ENCODE measurements at places on chromosomes 7 and 10. TPM values are rescaled to one million over a fixed set of nuclear protein-coding genes. Genes with fewer than 3 reads are reported as not detected.

DNA sequence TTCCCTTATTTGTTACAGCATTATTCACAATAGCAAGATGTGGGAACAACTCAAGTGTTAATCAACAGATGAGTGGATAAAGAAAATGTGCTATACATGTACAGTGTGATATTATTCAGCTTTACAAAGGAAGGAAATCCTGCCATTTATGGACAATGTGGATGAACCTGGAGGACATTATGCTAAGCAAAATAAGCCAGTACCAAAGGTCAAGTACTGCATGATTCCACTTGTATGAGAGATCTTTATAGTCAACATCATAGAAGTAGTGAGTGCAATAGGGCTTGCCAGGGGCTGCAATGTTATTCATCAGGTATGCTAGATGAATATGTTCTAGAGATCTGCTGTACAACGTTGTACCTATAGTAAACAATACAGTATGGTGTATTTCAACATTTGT, 138.5 kb upstream of the AGR3 start:
- no peaks in the 10 kb centered on the region for H3K4me1 ChIP-seq
- no peaks in the 10 kb centered on the region for H3K27me3 ChIP-seq
- H3K4me3 ChIP-seq, result no peak overlapping the region
- no peak for DNase-seq

- H3K4me1 ChIP-seq, result peaks cover 69% of the 10 kb centered on the region
- no peaks in the 10 kb centered on the region for H3K27me3 ChIP-seq
- peak overlapping the region; percentile 68 for H3K27ac ChIP-seq
- H3K36me3 ChIP-seq, result no peaks in the 10 kb centered on the region
- no peak for DNase-seq
These were observed 15.4 kb downstream of the CTBP2 start for GRCh38 chr10:125144693-125145623.

GRCh38 chr7:101933688-101934121, 116.3 kb downstream of the CUX1 start:
- H3K36me3 ChIP-seq, result no peaks in the 10 kb centered on the region
- DNase-seq, result no peak
- no peaks in the 10 kb centered on the region for H3K27me3 ChIP-seq
- H3K4me1 ChIP-seq, result peaks cover 54% of the 10 kb centered on the region
- peak overlapping the region; percentile 82 for H3K27ac ChIP-seq
- no peak overlapping the region for H3K4me3 ChIP-seq

- no peak overlapping the region for H3K27ac ChIP-seq
- no peak for DNase-seq
- no peaks in the 10 kb centered on the region for H3K4me1 ChIP-seq
- H3K27me3 ChIP-seq, result no peaks in the 10 kb centered on the region
These were observed 448.5 kb upstream of the ANKRD30A start for GRCh38 chr10:36676756-36677430.

DNA sequence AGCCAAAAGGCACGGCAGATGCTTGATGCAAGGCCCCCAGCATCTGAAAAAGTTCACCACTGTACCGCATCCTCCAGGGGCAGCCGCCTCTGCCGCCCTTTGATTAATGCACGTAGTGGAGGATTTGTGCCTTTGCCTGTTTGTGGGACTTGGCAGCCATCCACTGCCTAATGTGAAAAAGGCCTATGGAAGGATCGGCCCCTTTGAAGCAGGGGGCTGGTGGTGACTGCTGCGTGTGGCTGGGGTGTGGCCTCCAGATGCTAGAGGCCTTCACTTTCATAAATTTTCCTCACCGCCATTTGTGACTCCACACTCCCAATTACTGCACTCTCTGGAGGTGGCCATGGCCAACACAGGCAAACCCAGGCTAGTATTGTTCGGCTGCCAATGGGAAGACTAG, 226.0 kb downstream of the BMPER start:
- no peak overlapping the region for H3K27ac ChIP-seq
- H3K36me3 ChIP-seq, result no peaks in the 10 kb centered on the region
- H3K4me1 ChIP-seq, result no peaks in the 10 kb centered on the region
- no peak overlapping the region for H3K4me3 ChIP-seq

- H3K4me1 ChIP-seq, result no peaks in the 10 kb centered on the region
- H3K27ac ChIP-seq, result no peak overlapping the region
- H3K4me3 ChIP-seq, result peak overlapping the region; percentile 14
- H3K27me3 ChIP-seq, result no peaks in the 10 kb centered on the region
- peak; percentile 27 for DNase-seq
These were observed 11.8 kb upstream of the TIAL1 start for GRCh38 chr10:119608316-119609155.

DNA sequence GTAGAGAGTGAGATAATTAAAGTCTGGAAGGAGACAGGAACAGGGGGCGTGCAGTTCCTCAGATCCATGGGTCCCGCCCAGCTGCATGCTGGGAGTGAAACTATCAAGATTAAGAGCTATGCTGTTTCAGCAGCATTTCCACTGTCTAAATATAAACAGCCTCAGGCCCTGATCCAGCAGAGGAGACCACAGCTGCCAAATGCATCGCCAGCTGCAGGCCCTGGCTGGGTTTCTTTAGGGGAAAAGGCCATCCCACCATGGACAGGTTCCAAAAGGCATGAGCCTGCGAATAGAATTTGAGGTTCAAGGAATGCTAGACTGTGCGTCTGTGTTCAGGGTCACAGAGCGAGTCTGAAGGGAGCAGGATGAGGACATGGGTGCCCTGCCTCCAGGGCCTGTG, 411.4 kb downstream of the PAXIP1 start:
- no peaks in the 10 kb centered on the region for H3K36me3 ChIP-seq
- no peak overlapping the region for H3K4me3 ChIP-seq
- H3K4me1 ChIP-seq, result no peaks in the 10 kb centered on the region
- H3K27ac ChIP-seq, result no peak overlapping the region

DNA sequence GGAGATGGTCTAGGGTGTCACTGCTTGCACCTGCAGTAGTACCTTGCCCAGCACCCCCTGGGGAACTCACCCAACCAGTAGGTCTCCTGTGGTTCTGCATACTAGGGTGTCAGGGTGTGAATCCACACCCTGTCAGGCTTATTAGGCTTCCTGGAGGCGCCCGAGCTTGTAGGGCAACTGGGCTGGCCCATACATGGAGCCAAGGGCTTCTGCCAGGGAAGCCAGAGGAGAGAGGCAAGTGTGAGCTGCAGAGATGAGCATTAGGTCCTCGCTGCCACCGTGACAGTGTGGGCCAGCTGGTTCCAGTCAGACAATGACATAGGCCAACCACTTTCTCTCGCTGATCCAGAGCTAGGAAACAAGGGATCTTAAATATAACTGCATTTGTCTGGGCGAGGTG, 11.2 kb downstream of the MXI1 start:
- no peak for DNase-seq
- H3K27ac ChIP-seq, result peak overlapping the region; percentile 9
- H3K36me3 ChIP-seq, result no peaks in the 10 kb centered on the region
- no peaks in the 10 kb centered on the region for H3K27me3 ChIP-seq
- no peak overlapping the region for H3K4me3 ChIP-seq

DNA sequence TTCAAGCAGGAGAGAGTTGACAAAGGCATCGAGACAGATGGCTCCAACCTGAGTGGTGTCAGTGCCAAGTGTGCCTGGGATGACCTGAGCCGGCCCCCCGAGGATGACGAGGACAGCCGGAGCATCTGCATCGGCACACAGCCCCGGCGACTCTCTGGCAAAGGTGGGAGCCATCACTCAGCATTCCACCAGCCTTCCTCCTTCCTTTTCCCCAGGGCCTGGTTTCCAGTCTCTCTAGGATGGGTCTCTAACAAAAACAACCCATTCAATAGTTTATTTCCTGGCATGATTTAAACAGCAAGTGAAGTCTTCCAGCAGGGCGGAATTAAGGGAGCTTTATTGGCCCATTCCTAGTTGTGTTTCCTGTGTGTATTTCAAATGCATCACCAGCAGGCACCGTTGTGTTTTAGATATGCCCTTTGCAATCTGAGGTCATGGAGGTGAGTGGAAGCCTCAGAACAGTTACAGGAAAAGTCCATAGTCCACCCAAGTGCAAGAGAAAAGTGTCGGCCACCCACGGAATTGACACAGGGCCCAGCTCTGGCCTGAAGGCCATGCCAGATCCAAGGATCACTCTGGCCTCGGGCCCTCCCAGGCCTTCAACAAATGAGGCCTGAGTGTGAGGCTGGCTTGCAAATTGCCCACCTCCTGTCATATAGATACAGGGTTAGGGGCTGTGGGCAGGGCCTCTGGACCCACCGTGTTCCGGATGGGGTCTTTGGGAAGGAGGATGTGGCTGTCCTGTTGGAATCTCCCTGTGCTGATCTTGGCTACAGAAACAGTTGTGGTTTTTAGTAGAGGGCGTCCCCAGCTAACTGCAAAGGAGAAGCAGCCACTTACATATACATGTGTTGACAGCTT, 46.9 kb upstream of the TRIM8 start:
- no peaks in the 10 kb centered on the region for H3K27me3 ChIP-seq
- H3K27ac ChIP-seq, result peak overlapping the region; percentile 83
- peaks cover 13% of the 10 kb centered on the region for H3K36me3 ChIP-seq
- no peak overlapping the region for H3K4me3 ChIP-seq

- no peaks in the 10 kb centered on the region for H3K27me3 ChIP-seq
- H3K27ac ChIP-seq, result no peak overlapping the region
- no peak overlapping the region for H3K4me3 ChIP-seq
- H3K36me3 ChIP-seq, result no peaks in the 10 kb centered on the region
- DNase-seq, result peak; percentile 57
These were observed 15.4 kb downstream of the CFAP46 start for GRCh38 chr10:132926777-132927650.

- H3K4me3 ChIP-seq, result no peak overlapping the region
- no peak overlapping the region for H3K27ac ChIP-seq
- peaks cover 50% of the 10 kb centered on the region for H3K4me1 ChIP-seq
- peak; percentile 60 for DNase-seq
These were observed 47.1 kb downstream of the MTURN start for GRCh38 chr7:30181736-30182522.

GRCh38 chr7:156460858-156461627, 179.5 kb upstream of the RNF32 start:
- H3K27ac ChIP-seq, result no peak overlapping the region
- H3K36me3 ChIP-seq, result no peaks in the 10 kb centered on the region
- H3K4me3 ChIP-seq, result no peak overlapping the region
- DNase-seq, result no peak
- H3K4me1 ChIP-seq, result no peaks in the 10 kb centered on the region
- H3K27me3 ChIP-seq, result no peaks in the 10 kb centered on the region

- peaks cover 4% of the 10 kb centered on the region for H3K27me3 ChIP-seq
- H3K4me1 ChIP-seq, result no peaks in the 10 kb centered on the region
- peak; percentile 67 for DNase-seq
- no peak overlapping the region for H3K27ac ChIP-seq
- no peak overlapping the region for H3K4me3 ChIP-seq
These were observed 46.2 kb downstream of the AOC1 start for GRCh38 chr7:150898475-150899011.

DNA sequence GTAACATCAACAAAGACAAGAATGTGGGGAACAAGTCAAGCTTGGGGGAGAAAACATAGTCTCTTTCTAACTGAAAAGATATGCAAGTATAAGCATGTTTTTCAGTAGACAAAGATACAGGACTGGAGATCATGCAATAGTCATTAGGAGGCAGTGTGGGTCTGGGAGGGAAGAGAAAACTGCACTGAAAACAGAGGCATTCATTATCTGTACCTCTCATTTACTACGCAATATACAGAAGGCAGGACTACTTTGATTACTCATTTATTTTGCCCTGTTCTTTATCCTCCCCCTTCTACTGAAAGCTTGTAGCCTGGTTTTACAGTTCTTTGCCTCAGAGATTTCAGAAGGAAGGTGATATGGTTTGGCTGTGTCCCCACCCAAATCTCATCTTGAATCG, 341.2 kb downstream of the CRPPA start:
- no peak overlapping the region for H3K4me3 ChIP-seq
- no peak for DNase-seq
- no peaks in the 10 kb centered on the region for H3K4me1 ChIP-seq
- no peak overlapping the region for H3K27ac ChIP-seq

GRCh38 chr7:135601182-135601581, 43.5 kb downstream of the NUP205 start:
- peaks cover 95% of the 10 kb centered on the region for H3K36me3 ChIP-seq
- DNase-seq, result no peak
- no peak overlapping the region for H3K27ac ChIP-seq
- H3K4me1 ChIP-seq, result no peaks in the 10 kb centered on the region

DNA sequence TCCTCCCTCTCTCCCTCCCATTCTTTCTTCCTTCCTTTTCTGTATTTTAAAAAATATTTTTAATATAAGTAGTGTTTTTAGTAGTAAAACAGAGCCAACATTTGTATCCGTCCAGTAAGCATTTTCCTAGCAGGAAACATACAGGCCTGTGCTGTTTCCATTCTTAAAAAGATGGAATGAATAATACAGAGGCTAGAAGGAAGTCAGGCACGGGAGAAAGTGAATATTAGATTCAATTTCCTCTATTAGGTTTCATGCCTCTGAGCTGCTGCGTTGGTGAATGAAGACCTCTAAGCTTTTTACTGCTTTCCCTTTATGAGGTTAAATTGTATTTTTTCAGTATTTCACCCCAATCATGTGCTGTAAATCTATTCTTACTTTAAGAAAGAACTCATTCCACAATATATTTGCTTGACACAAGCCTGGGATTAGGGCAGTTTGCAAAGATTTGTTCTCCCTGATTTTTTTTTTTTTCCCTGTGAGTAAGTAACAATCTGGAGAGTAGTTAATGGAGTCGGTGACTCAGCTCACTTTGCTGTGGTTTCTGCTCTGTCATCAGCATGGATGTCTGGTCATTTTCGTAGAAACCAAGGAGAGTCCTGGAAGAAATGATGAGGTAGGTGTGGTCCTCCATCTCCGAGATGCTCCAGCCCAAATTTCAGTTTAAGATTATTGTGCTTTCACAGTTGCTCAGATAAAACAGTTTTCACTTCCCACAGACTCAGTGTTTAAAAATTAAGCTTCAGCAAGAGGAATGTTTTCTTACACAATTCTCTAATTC, 76.1 kb upstream of the PITRM1 start:
- DNase-seq, result no peak
- peaks cover 3% of the 10 kb centered on the region for H3K4me1 ChIP-seq
- H3K27ac ChIP-seq, result no peak overlapping the region
- H3K36me3 ChIP-seq, result no peaks in the 10 kb centered on the region
- no peaks in the 10 kb centered on the region for H3K27me3 ChIP-seq

The MKX gene
- 1.5 TPM for total RNA-seq

The SPDYE9 gene
- total RNA-seq, result not detected

The MAGI2 gene
- 5.1 TPM for total RNA-seq

The ITPRID1 gene
- total RNA-seq, result not detected

The TFAM gene
- 33.3 TPM for total RNA-seq

The SGMS1 gene
- 34.0 TPM for total RNA-seq

The CCDC201 gene
- total RNA-seq, result not detected

The DNAJB6 gene
- total RNA-seq, result 195 TPM

The LIPK gene
- total RNA-seq, result not detected

The KIAA1217 gene
- 42.6 TPM for total RNA-seq

The GNGT1 gene
- total RNA-seq, result not detected

The C10orf62 gene
- total RNA-seq, result 1.4 TPM

The H2BK1 gene
- not detected for total RNA-seq

The AKR1C3 gene
- total RNA-seq, result 25.1 TPM

The DRGX gene
- total RNA-seq, result not detected

Measured in heart left ventricle (tissue), 16 donors.